CD4-positive, alpha-beta T cell treated with Interleukin-6 at 100 ng/mL for 8 hours (primary cell): ENCODE measurements at places on chromosomes 13 and 19.

GRCh38 chr19:29040951-29041350, 172.0 kb downstream of the UQCRFS1 start:
- no peak for DNase-seq

GRCh38 chr19:54473892-54474372, 836 bp upstream of the CDC42EP5 start:
- no peak for DNase-seq

DNA sequence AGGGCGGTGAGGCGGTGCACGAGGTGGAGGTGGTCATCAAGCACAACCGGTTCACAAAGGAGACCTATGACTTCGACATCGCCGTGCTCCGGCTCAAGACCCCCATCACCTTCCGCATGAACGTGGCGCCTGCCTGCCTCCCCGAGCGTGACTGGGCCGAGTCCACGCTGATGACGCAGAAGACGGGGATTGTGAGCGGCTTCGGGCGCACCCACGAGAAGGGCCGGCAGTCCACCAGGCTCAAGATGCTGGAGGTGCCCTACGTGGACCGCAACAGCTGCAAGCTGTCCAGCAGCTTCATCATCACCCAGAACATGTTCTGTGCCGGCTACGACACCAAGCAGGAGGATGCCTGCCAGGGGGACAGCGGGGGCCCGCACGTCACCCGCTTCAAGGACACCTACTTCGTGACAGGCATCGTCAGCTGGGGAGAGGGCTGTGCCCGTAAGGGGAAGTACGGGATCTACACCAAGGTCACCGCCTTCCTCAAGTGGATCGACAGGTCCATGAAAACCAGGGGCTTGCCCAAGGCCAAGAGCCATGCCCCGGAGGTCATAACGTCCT, 9.4 kb upstream of the PROZ start:
- no peak for DNase-seq

GRCh38 chr19:56538761-56539263, at the start of gene ZFP28:
Gene ZFP28, plus strand, starts transcription at chr19:56538948. Its CDS starts 71 bp downstream, at chr19:56539019.
- no peak for DNase-seq

- no peak for DNase-seq
Observed at GRCh38 chr13:50140581-50141374, 125.5 kb downstream of the KCNRG start.

- no peak for DNase-seq
Observed at GRCh38 chr13:34391076-34391475, 551.0 kb upstream of the NBEA start.

DNA sequence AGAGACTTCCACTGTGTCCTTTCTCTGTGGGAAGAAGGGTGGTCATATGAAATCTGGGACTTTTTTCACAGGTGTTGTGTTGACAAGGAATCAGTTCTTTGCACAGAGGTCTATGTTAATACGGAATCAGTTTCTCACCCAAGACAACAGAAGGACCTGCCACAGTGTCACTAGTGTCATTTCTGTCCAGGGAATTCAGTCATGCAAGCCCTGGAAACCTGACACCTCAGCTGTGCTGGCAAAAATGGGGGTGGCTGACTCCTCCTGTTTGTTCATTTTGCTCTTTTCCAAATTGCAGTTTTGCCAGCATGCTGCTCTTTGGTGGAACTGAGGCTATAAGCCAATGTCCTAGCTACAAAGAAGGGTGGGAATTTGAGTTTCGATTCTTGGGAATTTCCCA, 49.8 kb upstream of the ESD start:
- no peak for DNase-seq

- DNase-seq, result no peak
Observed at GRCh38 chr13:25731536-25731935, 320.3 kb downstream of the SHISA2 start.

DNA sequence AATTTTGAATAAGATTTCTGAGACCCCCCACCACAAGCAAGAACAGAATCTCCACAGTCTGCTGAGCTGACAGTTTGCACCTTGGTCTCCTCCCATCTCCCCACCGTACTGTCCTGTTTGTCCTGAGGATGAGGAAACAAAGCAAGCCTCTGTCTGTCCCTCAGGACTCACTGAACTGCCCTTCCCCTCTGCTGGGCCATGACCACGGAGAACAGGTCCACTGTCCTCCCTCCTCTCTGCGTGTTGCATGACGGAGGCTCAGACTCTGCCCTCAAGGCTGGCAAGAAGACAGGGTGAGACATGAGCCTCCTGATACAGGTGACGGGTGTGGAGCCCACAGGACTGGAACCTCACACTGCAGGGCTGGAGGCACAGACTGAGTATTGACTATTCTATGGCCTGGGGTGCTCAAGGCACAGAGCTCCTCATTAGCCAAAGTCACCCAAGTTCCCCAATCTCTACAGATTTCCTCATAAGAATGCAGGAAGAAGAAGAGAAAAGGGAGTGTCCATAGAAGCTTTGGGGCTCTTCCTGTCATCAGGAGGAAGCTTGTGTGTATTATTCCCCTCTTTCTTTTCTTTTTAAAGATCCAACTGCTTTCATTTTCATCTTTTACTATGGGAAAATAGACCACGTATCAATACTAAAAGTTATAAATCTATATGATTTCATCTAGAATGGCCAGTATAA, 22.4 kb upstream of the RGCC start:
- DNase-seq, result no peak

DNA sequence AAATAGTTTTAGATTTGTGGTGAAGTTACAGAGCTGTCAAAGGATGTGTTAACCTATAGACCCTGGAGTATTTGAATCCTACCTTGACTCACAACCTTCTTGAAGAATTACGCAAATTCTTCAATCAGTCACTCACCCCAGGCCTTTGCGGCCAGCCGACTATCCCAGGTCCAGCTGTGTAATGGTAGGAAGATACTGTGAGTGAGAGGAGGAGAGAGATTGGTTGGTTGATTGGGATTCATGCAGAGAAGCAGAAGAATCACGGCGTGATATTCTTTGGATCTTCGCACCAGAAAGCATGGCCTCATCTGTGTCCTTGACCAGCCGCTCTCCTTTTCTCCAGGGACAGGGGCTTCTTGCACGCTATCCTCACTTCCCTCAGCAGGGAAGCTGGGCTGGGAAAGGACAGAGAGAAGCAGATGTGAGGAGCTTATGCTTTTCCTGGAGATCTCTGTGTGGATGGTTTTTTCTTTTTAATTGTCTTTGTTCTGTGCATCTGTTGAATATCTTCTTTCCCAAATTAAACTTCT, 249.1 kb downstream of the GGACT start:
- no peak for DNase-seq

DNA sequence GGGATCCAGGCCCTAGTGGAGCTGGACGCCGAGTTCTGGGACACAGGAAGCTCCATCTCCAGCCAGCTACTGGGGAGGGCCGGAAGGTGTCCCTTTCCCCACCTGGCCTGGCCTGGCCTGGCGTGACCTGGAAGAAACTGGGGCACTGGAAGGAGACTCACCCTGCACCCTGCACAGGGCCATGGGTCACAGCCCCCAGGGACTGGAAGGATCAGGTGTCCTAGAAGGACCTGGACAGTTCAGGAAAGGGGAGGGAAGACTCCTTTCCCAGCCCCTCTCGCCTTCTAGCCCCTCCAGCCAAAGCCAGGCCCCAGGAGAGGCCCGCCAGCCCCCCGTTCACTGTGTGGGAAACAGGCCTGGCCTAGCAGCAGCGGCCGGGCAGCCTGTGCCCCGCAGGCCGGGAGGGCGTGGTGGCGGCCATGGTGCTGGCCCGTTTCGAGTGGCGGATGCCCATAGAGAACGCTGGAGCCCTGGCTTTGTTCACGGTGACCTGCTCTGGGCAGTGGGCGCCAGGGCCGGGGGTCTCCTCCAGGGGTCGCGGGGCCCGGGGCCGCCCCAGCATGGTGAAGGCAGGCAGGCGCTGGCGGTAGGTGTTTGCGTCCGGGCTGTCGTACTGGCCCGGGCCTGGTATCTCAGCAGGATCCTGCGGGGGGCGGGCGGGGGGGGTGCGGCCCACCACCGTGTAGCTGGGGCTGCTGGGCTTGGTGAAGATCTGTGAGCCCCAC, 2.8 kb upstream of the SHC2 start:
- no peak for DNase-seq

GRCh38 chr19:16153582-16154336, 10.3 kb downstream of the HSH2D start:
- no peak for DNase-seq

GRCh38 chr19:12937093-12937926, 1.1 kb upstream of the CALR start:
- DNase-seq, result no peak

GRCh38 chr13:28401303-28402056, 93.4 kb downstream of the FLT1 start:
- DNase-seq, result no peak

DNA sequence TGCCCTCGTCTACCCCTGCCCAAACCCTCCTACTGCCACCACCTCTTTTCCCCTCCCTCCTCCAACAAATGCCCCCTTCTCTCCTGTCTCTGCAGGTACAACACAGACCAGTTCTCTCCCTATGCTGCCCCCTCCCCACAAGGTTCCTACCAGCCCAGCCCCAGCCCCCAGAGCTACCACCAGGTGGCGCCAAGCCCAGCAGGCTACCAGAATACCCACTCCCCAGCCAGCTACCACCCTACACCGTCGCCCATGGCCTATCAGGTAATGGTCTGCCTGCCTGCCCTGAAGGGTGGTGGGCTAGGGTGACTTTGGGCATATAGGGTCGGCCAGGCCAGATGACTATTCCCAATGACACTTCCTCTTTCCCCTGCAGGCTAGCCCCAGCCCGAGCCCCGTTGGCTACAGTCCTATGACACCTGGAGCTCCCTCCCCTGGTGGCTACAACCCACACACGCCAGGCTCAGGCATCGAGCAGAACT, 6.5 kb upstream of the TIMM50 start:
- peak; percentile 63 for DNase-seq

DNA sequence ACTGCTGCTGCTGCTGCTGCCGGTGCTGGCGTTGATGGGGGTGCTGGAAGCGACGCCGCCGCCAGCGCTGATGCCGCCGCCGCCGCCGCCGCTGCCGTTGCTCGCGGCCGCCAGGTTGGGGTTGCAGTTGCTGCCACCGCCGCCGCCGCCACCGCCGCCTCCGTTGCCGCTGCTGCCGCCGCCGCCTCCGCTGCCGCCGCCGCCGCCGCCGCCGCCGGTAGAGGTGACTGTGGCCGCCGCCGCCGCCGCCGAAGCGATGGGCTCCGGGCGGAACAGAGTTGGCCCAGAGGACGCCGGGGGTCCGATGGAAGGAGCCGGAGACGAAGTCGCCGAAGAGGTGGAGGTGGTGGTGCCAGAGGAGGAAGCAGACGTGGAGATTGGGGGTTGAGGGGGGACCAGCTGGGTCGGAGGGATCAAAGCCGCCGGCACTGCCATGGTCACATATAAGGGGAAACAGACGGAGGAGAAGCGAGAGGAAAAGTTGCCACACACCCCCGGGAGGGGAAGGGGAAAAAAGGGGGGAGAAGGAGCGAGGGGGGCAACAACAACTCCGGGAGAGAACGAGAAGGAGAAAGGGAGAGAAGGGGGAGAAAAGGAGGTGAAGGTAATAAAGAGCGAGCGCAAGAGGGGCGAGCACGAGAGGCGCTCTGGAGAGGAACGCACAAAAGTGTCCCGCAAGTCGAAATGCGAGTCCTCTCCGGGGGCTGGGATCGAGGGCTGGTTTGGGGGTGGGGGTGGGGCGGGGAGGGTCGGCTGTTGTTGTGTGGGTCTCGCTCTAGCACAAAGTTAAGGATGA, 471 bp downstream of the DACH1 start:
- no peak for DNase-seq

DNA sequence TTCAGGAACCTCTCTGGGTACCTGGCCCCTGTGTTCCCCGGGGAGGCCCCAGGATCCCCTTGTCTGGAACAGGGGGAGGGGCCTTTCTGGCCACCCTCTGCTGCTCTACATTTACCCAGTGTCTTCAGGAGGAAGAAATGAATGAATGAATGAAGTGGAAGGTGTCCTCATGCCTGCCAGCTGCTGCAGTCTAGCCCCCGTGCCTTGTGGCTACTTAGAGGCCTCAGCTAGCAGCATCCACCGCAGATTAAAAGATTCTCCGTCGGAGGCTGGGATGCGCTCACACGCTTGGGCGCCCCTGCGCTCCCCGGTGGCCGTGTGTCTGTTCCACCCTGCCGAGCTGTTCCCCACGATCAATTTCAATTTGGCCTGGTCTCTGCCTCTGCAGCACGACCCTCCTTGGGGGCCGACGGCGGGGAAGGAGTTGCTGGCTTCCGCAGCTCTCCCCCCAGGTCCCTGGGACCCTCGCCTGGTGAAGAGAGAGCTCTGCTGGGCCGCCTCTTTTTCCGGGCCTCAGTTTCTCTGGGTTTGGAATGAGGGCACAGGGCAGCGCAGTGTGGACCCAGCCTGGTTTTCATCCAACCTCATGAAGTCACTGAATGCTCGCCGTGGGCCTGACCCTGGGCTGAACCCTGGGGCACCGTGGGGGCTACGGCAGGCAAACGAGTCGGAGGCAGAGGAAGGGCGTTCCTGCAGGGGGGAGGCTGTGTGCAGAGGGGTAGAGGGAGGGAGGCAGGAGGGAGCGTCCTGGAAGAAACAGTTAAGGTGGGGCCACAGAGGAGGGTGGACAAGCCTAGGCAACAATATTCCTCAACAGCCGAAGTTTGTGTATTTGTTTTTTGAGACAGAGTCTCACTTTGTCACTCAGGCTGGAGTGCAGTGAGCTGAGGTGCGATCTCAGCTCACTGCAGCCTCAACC, 28.3 kb downstream of the EFNA2 start:
- DNase-seq, result no peak

DNA sequence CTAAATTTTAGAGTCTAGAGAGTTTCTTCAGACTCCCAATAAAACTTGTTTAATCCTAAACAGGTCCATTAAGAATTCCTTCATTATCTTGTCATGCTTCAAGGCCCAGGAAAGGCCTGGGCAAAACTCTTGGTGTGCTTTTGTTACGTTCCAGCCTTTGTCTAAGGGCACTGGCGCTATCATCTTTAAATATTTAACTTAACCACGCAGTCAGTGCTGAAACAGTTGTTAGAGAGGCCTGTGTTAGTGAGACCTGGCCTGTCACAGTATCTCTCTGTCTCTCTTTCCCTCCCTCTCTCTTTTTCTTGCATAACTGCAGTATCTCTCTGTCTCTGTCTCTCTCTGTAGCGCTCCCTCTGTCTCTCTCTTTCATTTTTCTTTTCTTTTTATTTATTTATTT, 8.2 kb upstream of the OR1M1 start:
- DNase-seq, result no peak

DNA sequence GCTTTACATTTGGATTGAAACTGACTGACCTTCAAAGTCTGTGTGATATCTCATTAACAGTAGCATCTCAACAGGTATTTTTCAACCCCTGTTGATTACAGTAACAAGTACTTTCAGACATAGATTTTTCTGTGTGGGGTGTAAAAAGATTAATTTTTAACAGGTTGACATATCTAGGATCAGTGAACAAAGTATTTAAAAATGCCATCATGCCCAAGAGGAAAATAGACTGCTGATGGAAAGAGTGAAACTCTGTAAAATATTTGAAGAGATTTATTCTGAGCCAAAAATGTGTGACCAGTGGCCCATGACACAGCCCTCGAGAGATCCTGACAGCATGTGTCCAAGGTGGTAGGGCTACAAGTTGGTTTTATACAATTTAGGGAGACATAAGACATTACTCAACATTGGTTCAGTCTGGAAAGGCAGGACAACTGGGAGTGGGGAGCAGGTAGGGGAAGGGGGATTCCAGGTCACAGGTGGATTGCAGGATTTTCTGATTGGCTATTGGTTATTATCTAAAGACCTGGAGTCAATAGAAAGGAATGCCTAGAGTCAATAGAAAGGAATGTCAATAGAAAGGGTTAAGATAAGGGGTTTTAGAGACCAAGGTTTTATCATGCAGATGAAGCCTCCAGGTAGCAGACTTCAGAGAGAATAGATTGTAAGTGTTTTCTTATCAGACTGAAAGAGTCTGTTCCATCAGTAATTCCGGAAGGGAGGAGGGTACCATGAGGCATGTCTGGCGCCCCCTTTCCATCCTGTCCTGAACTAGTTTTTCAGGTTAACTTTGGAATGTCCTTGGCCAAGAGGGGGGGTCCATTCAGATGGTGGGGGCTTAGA, 29.1 kb downstream of the TNFRSF19 start:
- no peak for DNase-seq
